Sigmoid colon (tissue), 7 donors: ENCODE measurements at places on chromosomes 6 and 20. TPM values are rescaled to one million over a fixed set of nuclear protein-coding genes. Genes with fewer than 3 reads are reported as not detected.

Gene GSTA3
- not detected for total RNA-seq

DNA sequence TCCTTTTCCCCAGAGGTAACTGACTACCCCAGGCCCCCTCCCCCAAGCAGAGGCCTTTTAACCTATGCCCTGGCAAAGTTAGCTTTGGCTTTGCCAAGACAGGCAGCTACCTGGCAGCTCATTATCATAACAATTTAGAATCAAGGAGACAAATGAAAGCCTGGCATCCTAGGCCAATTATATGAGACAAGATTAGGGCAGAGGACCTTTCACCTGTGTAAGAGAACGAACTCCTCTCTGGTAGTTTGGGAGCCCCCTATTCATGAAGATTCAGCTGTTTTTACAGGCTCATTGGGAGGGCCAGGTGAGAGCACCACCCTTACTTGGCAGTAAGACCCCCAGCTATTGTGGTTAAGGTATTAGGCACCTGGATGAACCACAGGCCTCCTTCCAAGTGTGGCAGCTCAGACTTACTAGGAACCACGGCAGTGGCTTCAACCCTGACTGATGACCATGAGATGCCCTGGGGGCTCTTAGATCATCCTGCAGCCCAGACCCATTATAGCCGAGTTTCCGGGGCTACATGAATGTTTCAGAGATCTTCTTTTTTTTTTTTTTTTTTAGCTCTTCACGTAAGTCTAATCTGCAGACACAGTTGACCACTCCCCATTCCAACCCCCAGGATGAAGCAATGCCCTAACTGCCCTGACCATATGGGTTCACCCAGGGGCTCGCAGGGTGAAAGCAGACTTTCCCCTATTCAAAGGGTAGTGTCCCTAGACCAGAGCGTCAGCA lies 56.2 kb downstream of the RAB44 start:
- H3K4me3 ChIP-seq, result no peak overlapping the region
- H3K4me1 ChIP-seq, result peaks cover 2% of the 10 kb centered on the region
- no peak for DNase-seq
- H3K27me3 ChIP-seq, result no peaks in the 10 kb centered on the region

GRCh38 chr6:88119769-88120168 lies 46.4 kb downstream of the CNR1 start:
- no peak overlapping the region for H3K27ac ChIP-seq
- H3K27me3 ChIP-seq, result no peaks in the 10 kb centered on the region
- no peak for DNase-seq
- no peaks in the 10 kb centered on the region for H3K4me1 ChIP-seq
- H3K4me3 ChIP-seq, result no peak overlapping the region

DNA sequence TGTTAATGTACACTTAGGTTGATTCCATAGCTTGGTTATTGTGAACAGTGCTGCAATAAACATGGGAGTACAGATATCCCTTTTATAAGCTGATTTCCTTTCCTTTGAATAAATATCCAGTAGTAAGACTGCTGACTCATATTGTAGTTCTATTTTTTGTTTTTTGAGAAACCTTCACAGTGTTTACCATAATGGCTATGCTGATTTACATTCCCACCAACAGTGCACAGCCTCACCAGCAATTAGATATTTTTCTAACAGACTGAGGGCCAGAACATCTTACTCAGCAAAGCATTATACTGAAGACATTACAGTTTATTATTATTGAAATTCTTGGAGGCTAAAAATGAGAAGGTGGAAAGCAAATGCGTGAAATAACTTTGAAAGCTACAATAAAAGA lies 187.3 kb upstream of the HEY2 start:
- H3K27ac ChIP-seq, result no peak overlapping the region
- no peaks in the 10 kb centered on the region for H3K36me3 ChIP-seq
- DNase-seq, result no peak
- no peaks in the 10 kb centered on the region for H3K4me1 ChIP-seq

Gene NRSN1
- total RNA-seq, result 5.4 TPM

DNA sequence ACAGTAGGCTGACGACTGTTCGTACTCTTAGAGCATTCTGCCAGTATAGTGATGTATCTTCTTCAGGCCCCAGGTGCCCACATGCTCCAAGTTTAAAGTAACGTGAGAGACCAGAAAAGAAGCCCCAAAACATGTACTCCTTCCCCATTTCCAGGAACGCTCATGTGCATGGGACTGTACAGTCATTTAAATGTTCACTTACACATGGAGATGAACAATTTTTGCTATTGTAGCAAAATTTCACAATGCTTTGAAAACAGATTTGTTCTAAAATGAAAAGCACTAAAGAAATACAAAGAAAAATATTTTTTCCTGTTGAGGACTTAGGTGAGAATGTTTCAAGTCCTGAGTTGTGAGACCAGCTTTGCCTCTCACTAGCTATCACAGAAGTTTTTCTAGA lies 269.3 kb upstream of the PRDM1 start:
- H3K36me3 ChIP-seq, result no peaks in the 10 kb centered on the region
- H3K27ac ChIP-seq, result no peak overlapping the region
- no peaks in the 10 kb centered on the region for H3K27me3 ChIP-seq
- DNase-seq, result no peak

GRCh38 chr20:20946122-20946759 lies 159.9 kb downstream of the LINC00237 start:
- DNase-seq, result no peak
- H3K27ac ChIP-seq, result no peak overlapping the region
- no peaks in the 10 kb centered on the region for H3K4me1 ChIP-seq
- no peak overlapping the region for H3K4me3 ChIP-seq
- H3K27me3 ChIP-seq, result no peaks in the 10 kb centered on the region

DNA sequence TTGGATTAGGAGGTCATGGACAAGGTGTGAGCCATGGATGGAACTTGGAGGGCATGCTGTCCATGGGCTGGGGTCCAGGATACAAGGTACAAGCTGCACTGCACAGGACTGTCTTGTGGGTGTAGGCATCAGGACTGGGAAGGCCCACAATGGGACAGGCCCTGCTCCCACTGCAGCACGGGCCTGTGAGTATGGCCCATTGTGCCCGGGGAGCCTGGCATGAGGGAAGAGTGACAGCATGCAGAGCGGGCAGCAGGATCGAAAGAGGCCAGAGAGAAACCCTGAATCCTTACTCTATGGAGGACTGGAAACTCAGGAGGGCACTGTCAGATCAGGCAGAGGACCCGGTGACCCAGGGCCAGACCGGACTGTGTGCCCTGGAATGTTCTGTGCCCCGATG lies 211.3 kb downstream of the PREX1 start:
- H3K27ac ChIP-seq, result no peak overlapping the region
- H3K4me3 ChIP-seq, result no peak overlapping the region
- no peaks in the 10 kb centered on the region for H3K27me3 ChIP-seq
- no peak for DNase-seq
- peaks cover 21% of the 10 kb centered on the region for H3K4me1 ChIP-seq
- H3K36me3 ChIP-seq, result no peaks in the 10 kb centered on the region

DNA sequence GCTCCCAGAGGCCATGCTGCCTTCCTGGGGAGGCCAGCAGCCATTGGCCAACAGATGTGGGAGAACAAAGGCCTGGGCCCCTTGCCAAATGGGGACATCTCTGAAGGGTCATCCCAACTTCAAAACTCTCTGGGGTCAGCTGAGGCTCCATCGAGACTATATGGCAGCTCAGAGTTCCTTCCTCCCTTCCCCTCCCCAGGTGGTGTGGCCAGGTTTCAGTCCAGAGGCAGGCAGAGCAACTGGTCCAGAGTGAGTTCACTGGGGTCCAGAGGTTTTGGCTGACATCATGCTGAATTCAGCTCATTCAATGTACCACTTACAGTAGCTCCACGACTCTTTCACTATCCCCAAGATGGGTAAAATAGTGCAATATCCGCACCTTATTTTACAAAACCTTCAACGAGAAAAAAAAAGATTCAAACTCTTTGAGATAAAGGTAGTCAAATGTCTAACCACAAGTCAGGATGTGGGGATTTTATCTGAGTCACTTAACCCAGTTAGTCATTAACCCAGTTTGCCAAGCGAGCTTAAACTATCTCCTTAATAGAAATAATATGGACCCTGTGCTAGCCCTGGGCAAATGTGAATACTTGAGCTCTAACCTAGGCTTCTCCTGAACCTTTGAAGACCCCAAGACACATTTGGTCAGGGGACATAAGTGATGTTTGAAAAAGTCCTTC lies 108.4 kb upstream of the PLEKHG1 start:
- no peaks in the 10 kb centered on the region for H3K4me1 ChIP-seq
- no peaks in the 10 kb centered on the region for H3K27me3 ChIP-seq
- H3K27ac ChIP-seq, result no peak overlapping the region

Gene HEBP2
- total RNA-seq, result 46.3 TPM

Gene ZNF311
- total RNA-seq, result 0.68 TPM

Gene PIGU
- total RNA-seq, result 11.1 TPM

DNA sequence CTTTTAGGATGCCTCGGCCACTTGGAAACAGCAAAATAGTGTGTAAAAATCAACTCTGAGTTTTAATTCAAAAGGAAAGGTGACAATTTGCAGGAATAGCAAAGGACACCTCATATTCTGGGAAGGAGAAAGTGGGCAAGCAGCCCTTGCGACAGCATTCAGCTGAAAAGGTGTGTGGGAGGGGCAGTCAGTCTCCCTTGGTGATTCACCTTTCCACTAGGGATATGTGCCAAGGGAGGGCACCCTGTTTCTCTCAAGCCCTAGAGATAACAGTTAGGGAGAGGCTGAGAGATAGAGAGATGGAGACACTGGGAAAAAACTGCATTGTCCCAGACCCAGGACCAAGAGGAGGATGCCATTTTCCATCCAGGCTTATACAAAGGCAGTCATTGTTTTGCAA lies 228.1 kb downstream of the EPM2A start:
- H3K27me3 ChIP-seq, result no peaks in the 10 kb centered on the region
- no peak for DNase-seq
- no peaks in the 10 kb centered on the region for H3K36me3 ChIP-seq
- no peak overlapping the region for H3K4me3 ChIP-seq
- H3K27ac ChIP-seq, result no peak overlapping the region
- H3K4me1 ChIP-seq, result no peaks in the 10 kb centered on the region

Gene TULP4
- 137 TPM for total RNA-seq

DNA sequence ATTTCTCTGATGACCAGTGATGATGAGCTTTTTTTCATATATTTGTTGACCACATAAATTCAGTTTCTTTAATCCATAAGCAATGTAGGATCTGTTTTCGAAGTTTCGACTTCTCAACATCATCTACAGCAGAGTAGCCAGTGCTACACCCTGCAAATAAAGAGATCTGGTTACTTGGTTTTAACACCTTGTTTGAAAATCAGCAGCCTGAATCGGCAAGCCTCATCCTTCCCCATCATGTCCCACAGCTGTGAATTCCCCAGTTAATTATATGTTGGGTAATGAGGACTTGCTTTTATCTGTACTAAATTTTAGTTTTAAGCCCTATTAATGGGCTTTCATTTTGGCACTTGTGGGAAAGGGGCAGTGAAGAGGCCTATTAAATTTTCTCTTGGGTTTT lies 80.6 kb downstream of the BMP2 start:
- no peak overlapping the region for H3K27ac ChIP-seq
- DNase-seq, result no peak
- no peak overlapping the region for H3K4me3 ChIP-seq
- H3K4me1 ChIP-seq, result no peaks in the 10 kb centered on the region
- H3K27me3 ChIP-seq, result no peaks in the 10 kb centered on the region
- H3K36me3 ChIP-seq, result no peaks in the 10 kb centered on the region

- no peaks in the 10 kb centered on the region for H3K27me3 ChIP-seq
- peak; percentile 77 for DNase-seq
- H3K4me1 ChIP-seq, result peaks cover 29% of the 10 kb centered on the region
- peaks cover 16% of the 10 kb centered on the region for H3K36me3 ChIP-seq
- H3K27ac ChIP-seq, result peak overlapping the region; percentile 87
These were observed 604 bp upstream of the RAB5IF start for GRCh38 chr20:36604952-36605398.

DNA sequence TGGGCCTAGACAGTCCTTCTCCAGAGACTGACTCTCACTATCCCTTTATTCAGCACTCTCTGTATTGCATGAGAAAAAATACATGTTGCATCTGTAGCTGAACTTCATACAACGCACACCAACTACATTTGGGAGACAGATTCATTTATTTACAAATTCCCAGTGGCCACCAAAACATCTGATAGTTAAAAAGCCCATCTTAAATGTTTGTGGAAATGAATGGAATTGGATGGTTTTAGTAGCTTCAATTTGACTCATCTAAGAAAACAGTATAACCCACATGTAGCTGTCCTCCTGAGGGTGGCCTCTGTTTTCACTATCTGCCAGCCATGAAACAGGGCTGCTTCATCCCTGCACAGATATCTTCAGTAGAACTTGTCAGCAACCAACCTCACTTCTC lies 116.3 kb downstream of the PCSK2 start:
- no peaks in the 10 kb centered on the region for H3K36me3 ChIP-seq
- H3K27me3 ChIP-seq, result no peaks in the 10 kb centered on the region
- H3K27ac ChIP-seq, result no peak overlapping the region
- no peak for DNase-seq

Gene MOCS1
- 11.9 TPM for total RNA-seq

Gene FAM110A
- total RNA-seq, result 0.95 TPM

Gene SRPK1
- total RNA-seq, result 37.2 TPM

GRCh38 chr6:12637960-12638641 lies 78.5 kb upstream of the PHACTR1 start:
- no peaks in the 10 kb centered on the region for H3K27me3 ChIP-seq
- no peaks in the 10 kb centered on the region for H3K4me1 ChIP-seq
- no peaks in the 10 kb centered on the region for H3K36me3 ChIP-seq
- no peak overlapping the region for H3K27ac ChIP-seq
- H3K4me3 ChIP-seq, result no peak overlapping the region
- DNase-seq, result no peak

Gene GABRR1
- total RNA-seq, result not detected

DNA sequence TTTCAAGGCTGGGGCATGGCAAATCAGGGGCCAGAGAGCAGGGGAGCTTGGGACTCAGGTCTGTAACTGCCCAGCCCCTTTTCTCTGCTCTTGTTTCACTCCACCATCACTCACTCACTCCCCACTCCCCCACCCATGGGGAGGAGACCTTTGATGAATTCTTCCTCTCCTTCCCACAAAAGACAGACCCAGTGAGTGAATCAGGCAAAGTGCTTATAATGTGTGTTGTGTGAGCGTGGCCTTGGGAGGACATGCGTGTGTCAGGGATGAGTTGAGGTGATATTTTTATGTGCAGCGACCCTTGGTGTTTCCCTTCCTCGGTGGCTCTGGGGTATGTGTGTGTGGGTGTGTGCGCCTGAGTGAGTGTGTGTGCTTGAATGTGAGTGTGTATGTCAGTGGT lies 1.0 kb upstream of the CUL9 start:
- DNase-seq, result no peak
- peak overlapping the region; percentile 81 for H3K27ac ChIP-seq
- no peaks in the 10 kb centered on the region for H3K27me3 ChIP-seq
- peaks cover 48% of the 10 kb centered on the region for H3K4me1 ChIP-seq
